ENCODE measurements at places on chromosomes 5 and 9. TPM values are rescaled to one million over a fixed set of nuclear protein-coding genes. Genes with fewer than 3 reads are reported as not detected.

DNA sequence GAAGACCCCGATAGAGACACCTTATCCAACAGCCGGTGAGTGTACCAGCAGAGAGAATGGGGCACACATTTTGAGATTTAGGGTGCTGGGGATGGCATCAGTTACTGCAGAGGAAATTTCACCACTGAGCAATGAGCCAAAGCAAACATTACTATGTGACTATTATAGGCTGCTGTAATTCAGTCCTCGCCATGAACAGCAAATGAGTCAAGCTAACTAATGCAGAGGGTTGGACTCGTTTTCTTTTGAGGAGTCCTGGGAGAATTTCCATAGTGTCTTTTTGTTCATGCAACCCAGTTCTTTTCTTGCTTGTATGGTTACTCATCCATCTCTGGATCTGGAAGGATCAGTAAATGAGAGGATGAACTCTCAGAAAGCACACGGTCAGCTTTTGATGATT is 323.8 kb downstream of the PSAT1 start:
- H3K4me1 ChIP-seq, result no peaks in the 10 kb centered on the region
- no peak for DNase-seq
- H3K36me3 ChIP-seq, result no peaks in the 10 kb centered on the region
- no peak overlapping the region for H3K4me3 ChIP-seq
- no peak overlapping the region for H3K27ac ChIP-seq

DNA sequence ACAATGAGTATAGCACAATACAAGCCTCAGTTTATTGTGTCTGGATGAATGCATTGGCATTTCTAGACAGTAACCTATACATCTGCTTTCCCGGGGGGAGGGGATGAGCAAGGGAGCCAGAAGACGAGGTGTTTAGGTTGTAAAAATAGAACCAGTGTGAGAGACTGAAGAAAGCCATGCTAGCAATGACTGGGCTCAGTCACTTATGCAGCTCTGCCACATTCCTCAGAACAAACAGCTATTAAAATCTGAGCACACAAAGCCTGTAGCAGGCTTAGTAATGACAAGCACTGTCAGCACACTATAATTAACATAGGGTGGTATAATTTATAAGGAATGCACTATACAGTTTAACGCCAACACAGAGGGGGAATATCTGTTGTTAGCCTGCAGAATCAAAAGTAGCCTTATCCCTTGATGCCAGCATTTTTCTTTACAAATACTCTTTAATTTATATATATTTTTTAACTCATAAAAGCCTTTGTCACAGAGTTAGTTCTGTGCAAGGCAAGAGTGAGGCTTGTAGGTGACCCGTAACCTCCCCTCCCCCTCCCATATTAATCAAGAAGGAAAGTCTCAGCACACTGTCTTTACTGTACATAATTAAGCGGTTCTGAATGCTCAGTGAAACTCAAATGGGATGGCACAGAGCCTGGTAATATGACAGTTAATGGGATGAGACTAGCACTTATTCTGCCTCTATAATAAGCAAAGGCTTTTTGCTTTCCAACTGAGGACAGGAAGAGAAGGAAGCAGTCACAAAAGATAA is 295.4 kb downstream of the CSNK1G3 start:
- H3K27ac ChIP-seq, result peak overlapping the region; percentile 78
- peak overlapping the region; percentile 9 for H3K4me3 ChIP-seq
- no peaks in the 10 kb centered on the region for H3K36me3 ChIP-seq
- no peaks in the 10 kb centered on the region for H3K27me3 ChIP-seq
- DNase-seq, result no peak

PPP3R2 gene
- total RNA-seq, result not detected

- H3K36me3 ChIP-seq, result no peaks in the 10 kb centered on the region
- H3K27ac ChIP-seq, result no peak overlapping the region
- H3K4me3 ChIP-seq, result no peak overlapping the region
- no peaks in the 10 kb centered on the region for H3K4me1 ChIP-seq
Observed at GRCh38 chr5:88452820-88453219, 184.2 kb upstream of the TMEM161B start.
